ELR (cell line): ENCODE measurements at places on chromosomes 12 and 14.

DNA sequence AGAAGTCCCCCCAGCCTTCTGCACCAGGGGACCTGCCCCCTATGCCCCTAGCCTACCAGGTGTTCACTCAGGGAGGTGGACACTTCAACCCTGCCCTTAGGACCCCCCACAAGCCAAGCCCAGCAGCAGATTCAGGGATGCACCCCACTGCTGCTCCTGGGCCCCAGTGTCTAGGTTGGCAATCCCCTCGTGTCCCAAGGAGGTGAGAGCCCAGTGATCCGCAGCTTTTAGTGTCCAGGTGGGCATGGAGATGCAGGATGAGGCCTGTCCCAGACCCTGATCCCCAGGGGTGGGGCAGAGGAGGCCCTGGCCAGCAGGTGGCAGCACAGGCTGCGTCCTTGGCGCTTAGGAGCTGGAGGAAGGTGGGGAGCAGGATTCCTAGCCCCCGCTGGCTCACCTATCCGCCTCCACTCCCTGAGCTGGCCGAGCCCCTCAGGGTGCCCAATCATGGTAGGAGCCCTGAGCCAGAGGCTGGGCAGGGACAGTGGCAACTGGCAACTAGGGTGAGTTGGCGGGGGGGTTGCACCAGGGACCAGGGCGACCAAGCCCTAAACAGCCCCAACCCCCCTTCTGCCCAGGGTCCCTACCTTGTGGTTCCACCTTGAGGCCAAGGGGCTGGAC, 4.1 kb downstream of the CKB start:
- peak; percentile 71 for DNase-seq

GRCh38 chr14:76352639-76353281, 23.2 kb upstream of the ESRRB start:
- DNase-seq: peak; percentile 57

DNA sequence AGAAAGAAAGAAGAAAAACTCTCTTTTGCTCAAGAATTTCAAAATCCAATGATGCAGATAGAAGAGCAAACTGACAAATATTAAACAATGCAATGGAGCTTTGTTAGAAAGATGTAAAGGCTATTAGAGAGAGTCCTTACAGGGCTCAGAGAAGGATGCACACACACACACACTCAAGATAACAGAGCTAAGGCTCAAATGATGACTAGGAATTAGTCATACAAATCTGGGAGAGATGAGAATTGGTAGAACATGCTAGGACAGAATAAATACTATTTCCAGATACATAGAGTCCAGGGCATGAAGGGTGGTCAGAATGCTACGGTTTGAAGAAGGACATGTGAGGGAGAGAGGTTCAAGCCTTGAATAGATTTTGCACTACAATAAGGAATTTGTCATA, 650.1 kb upstream of the MDGA2 start:
- no peak for DNase-seq

DNA sequence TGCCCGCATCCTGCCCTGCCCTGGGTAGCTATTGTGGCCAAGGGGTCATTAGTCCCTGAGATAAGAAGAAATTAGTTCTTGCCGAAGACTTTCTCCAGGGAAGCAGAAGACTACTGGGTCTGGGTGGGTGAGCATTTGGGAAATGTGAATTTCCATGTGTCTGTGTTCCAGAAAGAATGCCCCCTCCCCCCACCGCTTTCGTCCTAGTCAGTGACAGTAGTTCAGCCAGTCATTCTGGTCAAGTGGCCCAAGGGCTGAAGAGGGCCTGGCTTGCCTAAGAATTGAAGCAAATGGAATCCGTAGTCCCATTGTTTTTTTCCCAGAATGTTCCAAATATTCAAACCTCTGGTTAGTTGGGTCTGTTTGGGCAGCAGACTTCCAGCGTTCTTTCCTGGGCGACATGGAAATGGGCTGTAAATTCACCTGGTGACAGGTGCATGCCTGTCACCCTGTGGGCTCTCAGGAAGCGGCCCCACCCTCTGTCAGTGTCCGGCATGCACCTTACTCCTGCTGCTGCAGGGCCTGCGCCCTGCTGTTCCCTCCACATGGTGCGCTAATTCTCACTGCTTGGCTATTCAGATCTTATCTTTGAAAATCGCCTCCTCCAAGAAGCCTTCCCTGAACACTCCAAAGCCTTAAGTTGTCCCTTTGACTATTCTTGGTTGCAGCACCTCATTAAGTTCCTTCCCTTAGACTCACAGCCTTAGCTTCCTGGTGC, 1.4 kb upstream of the RFLNA start:
- DNase-seq: no peak

- DNase-seq: peak; percentile 40
Observed at GRCh38 chr12:51218607-51219161, 822 bp upstream of the POU6F1 start.

DNA sequence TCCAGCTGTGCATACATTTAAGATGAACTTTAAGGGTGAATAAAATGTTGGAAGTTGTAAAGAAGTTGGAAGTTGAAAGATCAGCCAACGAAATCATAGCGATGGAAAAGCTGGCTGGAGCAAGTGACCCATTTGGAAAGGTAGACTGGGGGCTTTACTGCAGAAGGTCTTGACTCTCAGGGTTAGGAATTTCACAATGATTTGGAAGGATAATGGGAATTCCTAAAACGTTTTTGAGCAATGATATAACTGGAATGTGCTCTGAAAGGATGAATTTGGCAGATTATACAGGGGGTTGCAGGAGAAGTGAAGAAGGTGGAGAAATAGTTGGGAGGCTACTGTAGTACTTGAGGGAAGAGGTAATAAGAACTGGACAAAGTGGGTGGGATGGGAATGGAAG, 27.4 kb downstream of the EMP1 start:
- DNase-seq: no peak

DNA sequence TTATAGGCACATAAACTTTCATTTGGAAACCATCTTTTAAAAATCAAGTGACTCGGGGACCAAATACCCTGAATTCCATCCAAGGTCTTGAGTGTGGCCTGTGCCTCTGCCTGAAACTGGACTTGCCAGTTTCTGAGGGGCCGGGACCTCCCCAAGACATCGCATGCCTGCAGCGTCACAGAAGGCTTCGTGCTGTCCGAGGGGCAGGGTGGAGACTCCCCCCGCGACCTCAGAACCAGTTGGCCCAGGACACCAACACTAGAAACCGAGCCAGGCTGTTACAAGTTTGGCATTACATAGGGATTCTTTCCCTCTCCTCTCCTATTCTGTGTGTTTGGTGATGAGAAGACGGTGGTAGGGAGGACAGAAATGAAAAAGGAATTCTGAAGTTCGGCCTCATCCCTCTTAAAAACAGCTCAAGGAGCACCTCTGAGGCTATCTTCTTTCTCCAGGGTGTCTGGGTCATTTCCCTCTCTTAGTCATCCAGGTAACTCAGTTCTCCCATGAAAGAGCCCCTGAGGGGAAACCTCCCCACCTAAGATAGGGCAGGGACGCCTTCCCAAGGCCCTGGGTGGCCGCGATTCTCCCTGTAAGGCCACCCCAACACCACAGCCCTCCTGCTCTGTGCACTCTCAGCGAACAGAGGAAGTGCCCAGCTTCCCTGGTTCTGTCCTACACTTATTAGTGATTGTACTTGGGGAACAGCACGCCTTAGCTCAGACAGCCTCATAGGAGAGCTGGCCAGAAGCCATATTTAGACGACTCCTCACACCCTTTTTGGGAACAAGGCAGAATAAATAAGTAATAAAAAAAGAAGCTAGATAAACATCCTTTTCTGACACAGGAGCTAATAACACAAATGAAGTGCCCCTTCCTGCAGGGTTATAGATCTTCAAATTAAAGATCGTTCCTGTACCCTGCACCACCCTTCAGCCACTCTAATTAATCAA, 93.8 kb downstream of the BCL11B start:
- no peak for DNase-seq

GRCh38 chr14:93974299-93974698, 2.1 kb downstream of the ASB2 start:
- no peak for DNase-seq

DNA sequence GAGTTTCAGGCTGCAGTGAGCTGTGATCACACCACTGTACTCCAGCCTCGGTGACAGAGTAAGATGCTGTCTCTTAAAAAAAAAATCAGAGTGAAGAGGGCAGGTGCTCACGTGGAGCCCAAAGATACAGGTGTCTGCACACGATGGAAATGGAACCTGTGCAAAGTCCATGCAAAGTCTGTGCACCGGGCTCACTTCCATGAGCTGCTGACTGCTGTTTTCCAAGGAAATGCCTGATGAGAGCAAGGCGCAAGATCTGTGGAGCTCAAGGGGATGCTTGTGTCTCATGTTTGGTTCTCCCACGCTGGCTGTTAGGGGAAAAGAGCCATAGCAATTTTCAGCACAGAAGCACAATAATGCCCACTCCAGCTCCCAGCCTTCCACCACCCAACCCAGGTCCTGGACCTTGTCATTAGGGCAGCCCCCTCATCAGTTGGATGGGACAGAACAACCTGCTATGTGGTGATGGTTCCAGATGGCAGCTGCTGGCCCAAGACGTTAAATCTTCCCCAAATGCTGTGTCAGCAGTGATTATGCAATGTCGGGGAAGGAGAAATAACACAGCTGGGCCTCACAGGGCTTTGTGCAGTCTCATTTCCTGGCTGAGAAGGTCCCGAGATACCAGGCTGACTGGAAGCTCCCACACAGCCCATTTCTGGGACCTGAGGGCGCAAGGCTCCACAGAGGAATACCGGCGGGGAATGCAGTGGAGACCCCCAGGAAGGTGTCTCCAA, 27.9 kb upstream of the DICER1 start:
- DNase-seq: peak; percentile 5

- no peak for DNase-seq
Observed at GRCh38 chr12:106274012-106274411, 26.2 kb upstream of the CKAP4 start.

- no peak for DNase-seq
Observed at GRCh38 chr12:93536111-93536765, 36.2 kb upstream of the SOCS2 start.

DNA sequence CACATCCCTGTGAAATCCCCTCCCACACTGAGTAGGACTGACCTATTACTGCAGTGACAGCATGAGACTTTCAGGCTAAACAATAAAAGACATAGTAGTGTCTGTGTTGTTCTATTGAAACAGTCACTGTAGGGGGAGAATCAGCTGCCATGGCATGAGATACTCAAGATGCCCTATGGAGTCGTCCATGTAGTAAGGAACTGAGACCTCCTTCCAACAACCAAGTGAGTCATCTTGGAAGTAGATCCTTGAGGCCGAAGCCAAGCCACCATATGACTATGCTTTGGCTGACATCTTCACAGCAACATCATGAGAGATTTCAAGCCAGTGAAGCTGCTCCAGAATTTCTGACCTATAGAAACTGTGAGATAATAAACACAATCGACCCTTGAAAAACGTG, 12.1 kb upstream of the LRP6 start:
- DNase-seq: peak; percentile 35

GRCh38 chr12:59115995-59116394, 195.7 kb upstream of the LRIG3 start:
- no peak for DNase-seq

DNA sequence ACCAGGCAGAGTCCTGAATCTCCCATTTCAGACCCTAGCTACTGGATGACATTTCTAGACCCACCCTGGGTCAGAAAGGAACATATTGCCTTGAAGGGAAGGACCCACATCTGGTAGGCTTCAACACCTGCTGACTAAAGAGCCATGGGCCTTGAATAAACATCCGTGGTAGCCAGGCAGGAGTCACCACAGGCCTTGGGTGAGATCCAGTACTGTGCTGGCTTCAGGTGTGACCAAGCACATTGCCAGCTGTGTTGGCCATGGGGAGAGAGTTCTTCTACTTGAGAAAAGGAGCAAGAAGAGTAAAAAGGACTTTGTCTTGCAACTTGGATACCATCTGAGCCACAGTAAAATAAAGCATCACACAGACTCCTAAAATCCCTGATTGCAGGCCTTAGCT, 332.6 kb downstream of the SLC16A7 start:
- DNase-seq: no peak

- DNase-seq: no peak
Observed at GRCh38 chr12:97063292-97063935, 156.4 kb downstream of the NEDD1 start.

GRCh38 chr12:123096182-123096581, 54.7 kb downstream of the PITPNM2 start:
- no peak for DNase-seq

GRCh38 chr14:106831322-106831720, 1304.9 kb downstream of the TMEM121 start:
- peak; percentile 4 for DNase-seq

GRCh38 chr14:76564471-76565422, 188.8 kb downstream of the ESRRB start:
- DNase-seq: peak; percentile 33

DNA sequence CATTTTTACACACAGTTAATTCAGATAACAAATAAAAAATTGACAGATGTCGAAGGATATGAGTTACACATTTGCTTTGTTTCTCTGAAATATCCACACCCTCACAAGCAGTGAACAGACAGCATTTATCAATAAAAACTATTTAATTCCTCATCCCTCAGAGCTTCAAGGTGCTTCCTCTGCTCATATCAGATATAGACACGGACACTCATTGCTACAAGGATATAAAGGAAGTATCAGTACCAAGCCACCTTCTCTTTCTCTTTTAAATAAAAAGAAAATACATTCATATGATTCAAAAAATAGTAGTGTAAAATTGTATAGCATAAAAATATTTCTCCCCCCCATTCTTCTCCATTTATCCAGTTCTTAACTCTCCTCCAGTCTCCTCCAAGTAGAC, 21.9 kb upstream of the MAGOHB start:
- DNase-seq: no peak

DNA sequence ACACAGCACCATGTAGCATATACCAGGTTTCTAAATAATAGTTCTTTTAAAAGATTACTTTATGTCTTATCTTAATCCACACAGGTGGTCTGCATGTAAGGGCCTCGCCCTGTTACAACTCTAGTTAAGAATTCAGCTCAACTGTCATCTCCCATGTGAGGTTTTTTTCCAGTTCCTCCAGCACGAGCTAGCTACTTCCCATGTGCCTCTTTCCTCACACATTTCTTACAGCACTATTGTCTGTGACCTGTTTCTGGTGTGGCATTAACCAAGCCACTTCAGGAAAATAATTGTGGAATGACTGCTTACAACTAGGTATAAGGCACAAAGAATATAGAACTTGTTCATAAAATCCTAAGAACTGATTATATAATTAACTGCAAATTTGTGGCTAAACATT, 65.5 kb downstream of the SH2B3 start:
- DNase-seq: no peak

DNA sequence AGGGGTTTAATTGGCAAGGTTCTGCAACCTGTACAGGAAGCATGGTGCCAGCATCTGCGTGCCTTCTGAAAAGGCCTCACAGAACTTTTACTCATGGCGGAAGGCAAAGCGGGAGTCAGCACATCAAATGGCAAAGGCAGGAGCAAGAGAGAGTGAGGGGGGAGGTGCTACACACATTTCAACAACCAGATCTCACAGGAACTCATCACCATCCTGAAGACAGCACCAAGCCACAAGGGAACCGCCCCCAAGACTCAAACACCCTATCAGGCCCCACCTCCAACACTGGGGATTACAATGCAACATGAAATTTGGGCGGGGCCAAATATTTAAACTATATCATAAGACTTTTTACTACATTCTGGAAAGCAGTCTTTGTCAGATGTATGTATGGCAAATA, 38.0 kb upstream of the FKBP4 start:
- DNase-seq: no peak
